ENCODE measurements at places on chromosomes 3 and 15.

GRCh38 chr3:102790747-102791325, 356.0 kb downstream of the ZPLD1 start:
- no peak for DNase-seq

DNA sequence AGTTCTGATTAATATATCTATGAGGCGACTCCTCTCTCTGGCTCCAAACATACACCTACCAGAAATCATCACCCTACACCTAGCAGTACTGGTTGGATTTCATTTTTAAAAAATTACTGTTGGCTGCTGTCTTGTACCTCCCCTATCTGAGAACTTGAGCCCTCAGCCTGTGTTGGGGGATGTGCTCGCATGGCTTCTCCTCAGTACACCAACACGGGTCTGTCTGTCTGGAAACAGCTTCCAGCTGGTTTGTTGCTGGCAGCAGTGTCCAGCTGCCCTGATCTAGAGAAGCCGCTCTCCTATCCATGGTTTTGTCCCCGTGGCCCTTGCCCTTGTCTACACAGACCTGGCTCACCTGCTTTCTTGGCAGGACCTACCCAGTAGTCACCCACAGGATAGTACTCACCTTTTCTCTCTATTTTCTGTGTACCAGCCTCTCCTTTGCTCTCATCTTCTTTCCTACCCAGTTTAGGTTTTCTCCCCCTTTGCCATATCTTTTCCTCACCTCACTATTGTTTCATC, 43.2 kb upstream of the NEDD4 start:
- no peak for DNase-seq

GRCh38 chr3:6518709-6519345, 342.1 kb upstream of the GRM7 start:
- no peak for DNase-seq

DNA sequence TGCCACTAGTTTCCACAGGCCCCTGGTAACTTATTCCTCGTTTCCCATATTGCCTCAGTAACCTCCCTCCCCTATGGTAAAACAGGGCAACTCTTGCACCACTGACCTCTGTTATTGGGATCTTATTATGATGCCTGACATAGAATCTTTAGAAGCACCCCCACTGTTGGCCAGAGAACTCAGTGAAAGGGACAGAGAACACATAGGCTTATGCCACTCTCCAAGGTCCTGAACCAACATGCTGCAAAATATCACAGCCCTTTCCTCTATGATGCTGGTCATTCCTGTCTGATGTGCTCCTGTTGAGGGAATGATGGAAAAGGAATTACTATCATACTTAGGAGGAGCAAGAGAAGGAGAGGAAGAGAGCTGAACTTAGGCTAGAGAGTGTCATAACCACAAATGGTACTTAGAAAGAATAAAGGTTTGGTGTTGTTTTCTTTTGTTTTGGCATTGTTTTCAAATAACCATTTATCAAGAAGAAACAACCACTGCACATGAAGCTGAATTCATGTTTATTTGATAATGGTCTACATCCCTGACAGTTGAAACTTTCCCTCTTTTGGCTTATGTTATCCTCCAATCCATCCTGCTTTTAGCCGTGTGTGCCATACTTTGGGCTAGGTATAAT, 330.2 kb downstream of the EPHB1 start:
- DNase-seq = no peak

- no peak for DNase-seq
Observed at GRCh38 chr3:12959838-12960378, 113.3 kb downstream of the IQSEC1 start.

- DNase-seq = no peak
Observed at GRCh38 chr15:73872346-73872745, 1.0 kb upstream of the TBC1D21 start.
